ENCODE measurements at places on chromosomes 3 and 15.
A peak's percentile ranks its signal among the peaks of the same experiment; 100 is the strongest.

- peak; percentile 28 for DNase-seq
These were observed 42.2 kb downstream of the C3orf85 start for GRCh38 chr3:109178708-109179107.

GRCh38 chr3:120636795-120637401 is 40.8 kb downstream of the NDUFB4 start:
- DNase-seq: no peak

- no peak for DNase-seq
These were observed 3.5 kb upstream of the SEMA5B start for GRCh38 chr3:123031051-123031450.

DNA sequence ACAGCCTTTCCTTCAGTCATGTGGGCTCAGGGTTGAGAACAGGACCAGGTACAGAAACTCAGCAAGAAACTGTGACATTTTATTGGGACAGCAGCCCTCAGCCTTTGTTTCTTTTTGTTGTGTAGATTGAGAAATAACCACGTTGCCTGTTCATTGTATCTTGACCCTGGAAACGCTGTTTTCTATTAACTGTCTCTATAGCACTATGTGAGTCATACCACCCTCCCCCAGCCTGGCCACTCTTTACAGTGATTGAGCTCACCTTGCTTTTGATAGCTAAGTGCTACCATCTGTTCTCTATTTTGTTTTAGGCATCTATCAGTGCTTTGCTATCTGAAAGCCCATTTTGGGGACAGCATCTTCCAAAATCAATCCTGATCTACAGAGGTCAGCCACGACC is 127.9 kb downstream of the CD47 start:
- no peak for DNase-seq

DNA sequence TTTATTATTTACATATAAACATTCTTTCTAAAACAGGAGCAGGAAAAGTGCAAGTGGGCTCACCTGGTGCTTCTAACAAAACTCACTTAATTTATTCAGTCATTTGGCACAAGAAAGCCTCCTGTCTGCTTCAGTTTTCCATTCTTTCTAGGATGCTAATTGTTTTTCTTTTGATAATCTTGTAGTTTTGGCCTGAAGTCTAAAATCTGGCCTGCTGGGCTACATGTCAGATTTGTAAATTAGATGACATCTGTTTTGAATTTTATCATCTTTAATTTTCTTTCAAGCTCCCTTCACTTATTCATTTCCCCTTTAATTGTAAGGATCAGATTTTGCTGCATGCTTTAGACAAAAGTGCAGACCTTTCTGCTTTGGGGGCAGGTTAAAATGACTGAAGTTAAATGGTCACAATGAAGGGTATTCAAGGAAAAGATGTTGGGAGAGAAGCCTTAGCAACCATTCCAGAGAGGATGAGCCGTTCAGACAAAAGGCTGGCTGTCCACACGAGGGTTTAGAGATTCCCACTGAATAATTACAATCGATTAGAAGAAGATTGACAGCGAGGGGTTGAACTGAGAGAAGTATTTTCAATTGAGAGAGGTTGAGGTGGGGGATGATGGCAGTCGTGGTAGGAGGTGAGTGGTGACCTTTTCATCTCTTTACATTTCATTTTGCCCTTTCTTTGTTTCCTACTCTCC is 59.9 kb upstream of the PTX3 start:
- no peak for DNase-seq

GRCh38 chr15:82739086-82739485 is 29.4 kb upstream of the AP3B2 start:
- no peak for DNase-seq

- no peak for DNase-seq
These were observed 132.7 kb downstream of the MYLK start for GRCh38 chr3:123751433-123751832.

- no peak for DNase-seq
These were observed 18.3 kb upstream of the USF3 start for GRCh38 chr3:113714702-113715101.

GRCh38 chr3:4985330-4986174 is 6.3 kb downstream of the BHLHE40 start:
- DNase-seq: peak; percentile 82

DNA sequence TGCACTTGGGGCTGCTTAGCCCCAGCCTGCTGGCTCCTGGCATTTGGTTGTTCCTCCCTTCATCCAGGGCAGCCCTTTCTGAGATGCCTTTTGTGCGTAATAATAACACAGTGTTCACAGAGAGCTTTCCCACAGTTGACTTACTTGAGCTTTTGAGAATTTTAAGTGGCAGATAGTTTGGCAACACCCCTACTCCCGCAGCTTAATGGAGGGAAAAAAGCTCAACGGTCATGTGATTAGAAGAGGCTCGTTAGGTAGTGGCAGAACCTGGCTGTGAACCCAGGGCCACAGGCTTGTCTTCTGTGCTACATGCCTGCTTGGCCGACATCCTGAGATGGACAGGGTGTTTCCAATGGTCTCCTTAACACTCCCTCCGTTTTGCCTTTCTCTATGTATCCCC is 4.7 kb downstream of the KBTBD13 start:
- no peak for DNase-seq

DNA sequence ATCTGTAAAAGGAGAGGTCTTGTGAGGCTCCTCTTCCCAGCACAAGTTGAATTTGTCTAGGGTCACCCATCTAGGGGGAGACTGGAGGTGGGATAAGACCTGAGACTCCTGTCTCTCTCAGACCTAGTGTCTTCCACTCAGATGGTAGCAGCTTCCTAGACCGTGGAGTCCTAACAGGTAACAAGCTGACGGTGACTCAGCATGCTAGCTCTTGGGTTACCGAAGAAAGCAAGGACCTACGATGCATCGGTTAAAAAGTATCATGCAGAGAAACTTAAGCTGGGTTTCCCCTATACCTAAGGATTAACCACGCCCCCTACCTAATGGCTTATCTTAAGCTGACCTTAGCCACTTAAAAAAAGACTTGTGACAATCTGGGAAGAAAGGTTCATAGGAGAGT is 7.6 kb downstream of the LRRN1 start:
- DNase-seq: no peak

GRCh38 chr3:46407970-46408369 is 911 bp downstream of the CCRL2 start:
- DNase-seq: no peak

DNA sequence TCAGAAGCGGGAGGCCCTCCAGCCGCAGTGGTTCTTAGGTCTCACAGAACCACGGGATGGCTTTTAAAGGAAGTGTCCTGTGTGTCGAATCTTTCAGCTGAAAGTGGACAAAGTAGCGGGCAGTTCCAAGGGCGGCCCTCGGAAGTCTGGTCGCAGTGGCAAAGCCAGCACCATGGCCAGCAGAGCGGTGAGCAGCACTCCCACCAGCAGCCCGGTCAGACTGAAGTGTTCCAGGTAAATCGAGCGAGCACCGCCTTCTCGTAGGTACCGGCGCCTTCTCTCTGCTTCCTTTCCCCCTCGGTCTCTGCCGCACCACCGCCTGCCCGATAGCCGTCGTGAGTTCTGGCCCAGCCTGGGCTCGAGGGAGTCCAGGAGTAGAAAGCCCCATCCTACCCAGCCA is 103.6 kb upstream of the ABHD17C start:
- DNase-seq: no peak

GRCh38 chr3:156551746-156552145 is 3.2 kb downstream of the SSR3 start:
- no peak for DNase-seq

DNA sequence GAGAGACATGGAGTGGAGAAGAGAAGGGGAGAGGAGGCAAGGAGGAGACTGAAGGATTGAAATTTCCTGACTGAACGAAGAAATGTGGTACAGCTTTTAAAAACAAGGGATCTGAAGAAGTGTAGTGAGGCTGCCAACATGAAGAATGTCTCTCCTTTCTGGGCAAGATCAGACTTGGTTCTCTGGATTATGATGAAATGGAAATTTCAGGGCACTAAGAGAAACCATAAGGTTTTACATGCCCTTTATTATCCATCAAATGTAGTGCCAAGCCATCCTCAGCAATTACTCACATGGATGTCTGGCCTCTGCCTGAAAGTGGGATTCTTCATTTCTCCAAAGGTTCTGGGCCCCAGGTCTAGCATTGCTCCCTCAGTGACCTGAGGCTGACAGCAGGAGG is 77.6 kb upstream of the CCDC80 start:
- DNase-seq: no peak

DNA sequence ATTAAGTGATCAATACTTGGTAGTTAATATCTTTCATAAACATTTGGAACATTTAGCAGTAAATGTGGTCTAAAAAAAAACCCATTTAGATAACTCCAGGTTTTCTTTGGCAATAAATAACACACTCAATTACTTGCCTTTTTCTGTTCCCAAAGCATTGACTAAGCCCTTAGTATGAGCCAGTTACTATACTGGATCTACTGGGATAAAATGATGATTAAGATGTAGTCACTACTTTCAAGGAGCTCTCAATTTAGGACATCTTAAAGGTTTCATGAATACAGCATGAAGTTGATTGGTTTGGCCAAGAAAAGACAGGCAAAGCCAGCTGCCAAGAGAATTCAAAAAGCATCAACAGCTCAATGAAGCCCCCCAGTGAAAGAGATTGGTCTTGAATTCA is 250.9 kb downstream of the EPHA3 start:
- DNase-seq: no peak

DNA sequence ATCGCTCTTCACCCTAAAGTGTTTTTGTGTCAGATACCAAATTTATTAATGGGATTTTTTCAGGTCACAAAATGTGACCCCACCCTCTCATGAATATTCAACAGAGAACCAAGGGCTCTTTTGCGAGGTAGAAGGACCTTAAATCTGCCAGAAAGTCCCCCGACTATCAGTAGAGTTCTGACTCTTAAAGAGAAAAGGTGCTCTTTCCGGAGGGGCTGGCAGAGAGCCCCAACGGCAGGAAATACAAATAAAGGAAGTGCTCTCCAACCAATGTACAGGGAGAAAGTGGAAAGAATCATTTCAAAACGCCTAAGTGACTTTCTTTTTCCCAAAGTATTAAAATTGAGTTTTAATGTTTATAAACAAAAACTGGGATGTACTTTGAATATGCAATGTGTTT is 517.2 kb downstream of the FOXP1 start:
- no peak for DNase-seq

GRCh38 chr3:21174461-21174860 is 576.5 kb downstream of the ZNF385D start:
- DNase-seq: no peak

DNA sequence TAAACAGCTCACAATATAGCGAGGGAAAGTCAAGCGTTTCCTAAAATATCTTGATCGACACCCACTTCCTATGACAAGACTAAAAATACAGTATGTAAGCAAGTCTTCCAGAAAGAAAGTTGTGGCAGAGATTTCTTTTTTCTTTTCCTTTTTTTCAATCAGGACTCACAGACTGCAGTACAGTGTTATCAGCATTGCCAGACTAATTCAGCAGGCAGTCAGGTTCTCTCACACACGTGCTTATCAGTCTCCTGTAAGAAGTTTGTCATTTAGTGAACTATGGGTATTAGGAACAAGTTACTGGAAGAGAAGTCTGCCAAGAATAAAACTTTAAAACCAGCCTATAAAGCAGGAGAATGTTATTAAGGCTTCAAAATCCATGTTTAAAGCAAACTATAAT is 32.8 kb upstream of the ZNF385D start:
- DNase-seq: no peak

GRCh38 chr3:148718982-148719862 is 21.5 kb downstream of the AGTR1 start:
- DNase-seq: peak; percentile 31

- DNase-seq: no peak
These were observed 520.4 kb downstream of the FOXP1 start for GRCh38 chr3:71062952-71063772.

- DNase-seq: peak; percentile 68
These were observed 2.8 kb upstream of the HERC1 start for GRCh38 chr15:63836579-63836978.

- DNase-seq: no peak
These were observed 227.7 kb downstream of the FOXP1 start for GRCh38 chr3:71355862-71356261.

DNA sequence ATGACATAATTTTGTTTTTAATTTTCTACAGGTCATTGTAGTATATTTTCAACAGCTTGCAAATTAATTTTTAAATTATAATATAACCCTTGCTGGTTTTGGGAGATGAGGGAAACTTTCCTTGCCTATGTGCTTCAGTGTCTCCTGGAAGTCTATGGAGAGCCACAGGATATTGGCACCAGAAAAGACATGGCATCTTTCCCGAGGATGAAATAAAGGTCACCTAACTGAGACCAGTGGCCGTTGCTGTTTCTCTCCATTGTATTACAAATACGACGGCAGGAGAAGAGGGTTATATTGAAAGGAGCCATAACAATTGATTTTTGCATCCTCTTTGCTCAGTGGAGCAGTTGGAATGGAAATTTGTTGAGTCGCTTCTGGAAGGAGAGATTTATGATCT is 19.9 kb upstream of the AQP9 start:
- DNase-seq: no peak
